Cardiac fibroblast (primary cell): ENCODE measurements at places on chromosomes 4 and X.

GRCh38 chr4:161791796-161792556 is 371.8 kb downstream of the FSTL5 start:
- DNase-seq: no peak

- DNase-seq: peak; percentile 38
Measured at GRCh38 chr4:80072228-80072743, 743 bp downstream of the ANTXR2 start.

GRCh38 chr4:79948739-79949138 is 124.3 kb downstream of the ANTXR2 start:
- no peak for DNase-seq

GRCh38 chr4:41323706-41324105 is 67.0 kb downstream of the UCHL1 start:
- peak; percentile 32 for DNase-seq

GRCh38 chr4:16496501-16496900 is 270.2 kb upstream of the TAPT1 start:
- peak; percentile 69 for DNase-seq
